ENCODE measurements at places on chromosomes 11 and 22.

- no peak for DNase-seq
These were observed 6.0 kb upstream of the SYT7 start for GRCh38 chr11:61586792-61587430.

- no peak for DNase-seq
These were observed 1020.5 kb downstream of the BRD1 start for GRCh38 chr22:48807155-48807554.

- no peak for DNase-seq
These were observed 4.7 kb upstream of the TMPRSS13 start for GRCh38 chr11:117933930-117934329.

GRCh38 chr11:134410766-134411165, 1.3 kb downstream of the B3GAT1 start:
- no peak for DNase-seq

- DNase-seq = no peak
These were observed 65.1 kb upstream of the RRAS2 start for GRCh38 chr11:14424096-14424495.

GRCh38 chr11:82757660-82758357, 24.1 kb upstream of the FAM181B start:
- no peak for DNase-seq

- no peak for DNase-seq
These were observed 120.5 kb downstream of the DSCAML1 start for GRCh38 chr11:117676501-117676900.

- DNase-seq = no peak
These were observed 39.8 kb downstream of the GLB1L2 start for GRCh38 chr11:134371436-134372185.

DNA sequence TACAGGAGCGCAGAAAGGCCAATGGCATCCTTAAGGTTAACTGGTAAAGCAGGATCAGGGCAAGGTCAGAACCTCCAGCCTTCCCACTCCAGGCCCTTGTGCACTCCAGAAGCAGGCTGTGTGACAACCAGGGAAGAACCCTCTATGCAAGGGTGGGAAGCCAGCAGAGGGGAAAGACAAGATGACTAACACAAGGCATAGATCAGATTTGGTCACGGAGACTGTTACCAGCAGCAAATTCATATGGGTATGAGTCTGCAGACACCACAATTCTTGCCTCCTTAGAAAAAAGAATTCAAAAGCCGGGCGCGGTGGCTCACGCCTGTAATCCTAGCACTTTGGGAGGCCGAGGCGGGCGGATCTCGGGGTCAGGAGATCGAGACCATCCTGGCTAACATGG, 39.8 kb upstream of the MTNR1B start:
- no peak for DNase-seq

DNA sequence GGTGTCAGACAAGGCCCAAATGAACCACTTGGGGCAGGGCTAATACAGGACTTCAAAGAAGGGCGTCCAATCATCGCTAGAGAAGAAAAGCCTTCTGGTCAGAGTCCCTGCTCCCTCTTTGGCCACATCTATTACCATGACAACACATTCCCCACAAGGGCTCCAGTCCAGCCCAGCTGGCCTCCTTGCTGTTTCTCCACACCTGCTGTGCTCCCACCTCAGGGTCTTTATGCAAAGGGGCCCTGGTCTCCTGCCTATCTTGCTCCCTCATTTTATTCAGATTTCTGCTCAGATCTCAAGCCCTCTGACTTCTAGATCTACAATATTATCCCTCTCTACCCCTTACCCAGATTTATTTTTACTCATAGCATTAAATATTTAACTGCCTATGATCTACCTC, 58.0 kb upstream of the KIRREL3 start:
- no peak for DNase-seq

DNA sequence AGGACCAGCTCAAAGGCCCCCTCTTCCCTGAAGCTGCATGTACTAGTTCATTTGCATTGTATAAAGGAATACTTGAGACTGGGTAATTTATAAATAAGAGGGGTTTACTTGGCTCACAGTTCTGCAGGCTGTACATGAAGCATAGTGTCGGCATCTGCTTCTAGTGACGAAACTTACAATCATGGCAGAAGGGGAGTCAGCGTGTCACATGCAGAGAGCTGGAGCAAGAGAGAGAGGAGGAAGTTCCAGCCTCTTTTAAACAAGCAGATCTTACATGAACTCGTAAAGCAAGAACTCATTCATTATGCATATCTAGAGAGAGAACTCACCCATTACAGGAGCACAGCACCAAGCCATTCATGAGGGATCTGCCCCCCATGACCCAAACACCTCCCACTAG, 7.1 kb upstream of the HMGXB4 start:
- DNase-seq = no peak
